ENCODE measurements at places on chromosomes 2 and 18.

DNA sequence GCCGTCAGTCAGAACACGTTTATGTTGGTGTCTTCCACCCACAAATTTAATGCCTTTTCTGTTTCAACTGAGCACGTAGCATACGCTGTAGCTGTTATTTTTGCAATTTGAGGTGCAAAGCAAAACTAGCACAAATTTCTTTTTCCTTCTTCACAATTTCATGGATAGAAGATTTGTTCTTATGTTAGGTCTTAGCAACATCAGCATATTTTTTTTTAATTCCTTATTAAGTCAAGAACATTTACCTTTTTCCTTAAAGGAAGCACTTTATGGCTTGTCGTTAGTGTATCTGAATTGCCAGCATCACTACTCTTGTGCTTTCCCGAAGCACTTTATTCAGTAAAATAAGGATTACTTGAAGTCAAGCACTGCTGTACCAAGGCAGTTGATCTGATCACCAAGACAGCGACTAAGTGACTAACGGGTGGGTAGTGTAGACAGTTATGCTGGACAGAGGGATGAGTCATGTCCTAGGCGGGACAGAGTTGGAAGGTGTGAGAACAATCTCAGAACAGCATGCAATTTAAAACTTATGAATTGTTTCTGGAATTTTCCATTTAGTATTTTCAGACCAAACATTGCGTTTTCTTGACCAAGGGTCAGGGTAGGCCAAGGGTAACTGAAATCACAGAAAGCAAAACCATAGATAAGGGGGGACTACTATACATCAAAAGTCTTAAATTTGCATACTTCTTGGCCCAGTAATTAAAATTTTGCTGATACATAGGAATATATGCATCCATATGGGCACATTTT, 13.3 kb downstream of the BABAM2 start:
- DNase-seq = peak; percentile 15

GRCh38 chr2:146579147-146579930, 1265.5 kb upstream of the ACVR2A start:
- DNase-seq = peak; percentile 73

DNA sequence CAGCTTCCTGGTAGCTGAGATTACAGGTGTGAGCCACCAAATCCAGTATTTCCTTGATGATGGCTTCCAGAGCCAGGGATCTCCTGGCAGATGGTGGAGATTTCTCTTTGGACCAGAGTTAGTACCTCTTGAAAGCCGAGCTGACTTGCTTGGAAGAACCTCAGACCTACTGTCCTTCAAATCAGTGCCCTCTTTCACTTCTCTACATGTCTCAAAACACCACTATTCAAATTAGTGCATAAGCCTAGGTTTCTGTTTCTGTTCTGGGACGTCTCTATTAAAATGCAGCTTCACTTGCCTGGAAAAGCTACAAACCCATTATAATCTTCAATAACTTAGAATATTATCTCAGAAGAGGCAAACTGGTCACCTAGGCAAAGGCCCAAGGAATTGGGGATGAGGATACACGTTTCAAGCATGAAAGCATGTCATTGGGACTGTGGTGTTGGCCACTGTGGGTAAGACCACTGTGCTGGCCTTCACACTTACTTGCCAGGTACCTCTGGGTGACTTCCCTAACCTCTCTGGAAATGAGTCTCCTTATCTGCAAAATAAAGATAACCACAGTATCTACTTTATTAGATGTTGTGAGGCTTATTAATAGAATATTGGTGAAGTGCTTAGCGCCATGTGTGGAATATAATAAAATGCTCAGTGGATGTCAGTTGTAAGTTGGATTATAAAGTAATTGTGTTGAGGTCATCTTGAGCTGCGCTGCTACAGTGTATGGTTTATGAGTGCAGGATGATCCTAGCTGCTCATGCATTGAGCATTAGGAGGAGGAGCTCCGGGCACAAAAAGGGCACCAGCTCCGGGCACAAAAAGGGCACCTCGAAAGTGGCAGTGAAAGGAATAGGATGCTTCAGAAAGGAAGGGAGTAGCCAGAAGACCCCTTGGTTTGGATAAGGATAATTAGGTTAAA, 84.5 kb downstream of the DOCK10 start:
- DNase-seq = no peak

- no peak for DNase-seq
Observed at GRCh38 chr18:3397031-3397750, 52.8 kb upstream of the TGIF1 start.

GRCh38 chr2:118803012-118803411, 44.4 kb downstream of the EN1 start:
- no peak for DNase-seq

- DNase-seq = no peak
Observed at GRCh38 chr18:23669804-23670405, 7.2 kb upstream of the ANKRD29 start.

DNA sequence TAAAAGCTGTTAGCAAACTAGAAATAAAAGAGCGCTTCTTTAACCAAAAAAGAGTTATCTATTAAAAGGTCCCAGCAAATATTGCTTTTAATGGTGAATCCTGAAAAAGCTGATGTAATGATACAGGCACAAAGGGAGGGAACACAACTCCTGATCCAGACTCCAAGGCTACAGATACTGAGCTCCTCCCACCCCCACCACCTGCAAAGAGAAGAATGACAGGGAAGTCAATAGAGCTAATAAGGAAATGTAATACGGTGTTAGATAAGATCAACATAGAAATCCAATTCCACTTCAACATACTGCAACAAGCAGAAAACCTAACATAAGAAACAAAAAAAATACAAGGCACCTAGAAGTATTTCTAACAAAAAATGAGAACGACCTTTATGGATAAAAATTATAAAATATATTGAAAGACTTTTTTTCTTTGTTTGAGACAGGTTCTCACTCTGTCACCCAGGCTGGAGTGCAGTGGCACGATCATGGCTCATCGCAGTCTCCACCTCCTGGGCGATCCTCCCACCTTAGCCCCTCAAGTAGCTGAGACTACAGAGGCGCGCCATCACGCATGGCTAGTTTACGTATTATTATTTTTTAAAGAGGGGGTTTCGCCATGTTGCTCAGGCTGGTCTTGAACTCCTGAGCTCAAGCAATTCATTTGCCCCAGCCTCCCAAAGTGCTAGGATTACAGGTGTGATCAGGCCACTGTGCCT, 192.2 kb downstream of the HDAC4 start:
- DNase-seq = no peak

DNA sequence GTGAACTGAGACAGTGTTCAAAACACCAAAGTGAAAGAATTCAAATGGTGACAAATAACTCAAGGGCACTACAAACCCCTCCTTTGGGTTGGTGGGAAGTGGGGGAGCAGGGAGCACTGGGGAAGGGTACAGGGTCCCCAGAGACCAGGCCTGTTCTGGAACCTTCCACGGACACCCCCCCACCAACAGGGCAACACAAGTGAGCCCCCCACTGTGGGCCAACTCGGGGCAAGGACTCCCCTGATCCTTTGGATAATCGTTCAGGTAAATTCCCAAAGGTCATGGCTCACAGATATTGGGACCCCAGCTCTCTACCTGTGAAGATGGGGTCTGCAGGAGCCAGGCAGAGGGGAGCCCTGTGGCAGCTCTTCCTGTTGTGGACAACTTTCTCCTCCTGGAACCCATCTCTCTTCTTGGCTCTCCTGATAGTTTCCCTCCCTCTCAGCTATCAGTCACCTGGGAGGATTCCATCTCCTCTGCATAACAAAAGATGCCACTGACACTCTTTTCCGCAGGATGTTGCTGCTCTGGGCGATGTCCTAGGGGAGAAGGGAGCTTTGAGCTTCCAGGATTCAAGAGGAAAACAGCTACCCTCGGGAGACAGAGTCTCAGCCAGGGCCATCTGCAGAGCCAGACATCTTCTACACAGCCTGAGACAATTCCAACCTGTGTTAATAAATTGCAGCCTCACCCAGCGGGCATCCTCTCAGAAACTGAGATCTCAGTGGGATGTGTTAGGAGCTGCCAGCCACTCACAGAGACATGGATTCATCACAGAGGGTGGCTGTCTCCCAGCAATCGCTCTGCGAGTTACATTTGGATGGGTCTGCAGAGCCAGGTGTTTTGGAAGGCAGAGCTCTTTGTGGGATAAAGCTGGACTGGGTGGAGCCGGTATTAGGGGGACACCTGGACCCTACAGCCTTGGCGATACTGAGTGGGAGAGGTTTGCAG, 35.4 kb downstream of the MBP start:
- no peak for DNase-seq

GRCh38 chr2:129502781-129503180, 476.7 kb upstream of the RAB6C start:
- DNase-seq = no peak

- DNase-seq = no peak
Observed at GRCh38 chr2:227626580-227627151, 9.4 kb downstream of the SCYGR4 start.

GRCh38 chr18:60060026-60060425, 160.2 kb downstream of the PMAIP1 start:
- DNase-seq = no peak

GRCh38 chr2:208820014-208820688, 413.6 kb downstream of the PTH2R start:
- no peak for DNase-seq

GRCh38 chr2:139744273-139744672, 964.1 kb upstream of the NXPH2 start:
- no peak for DNase-seq

DNA sequence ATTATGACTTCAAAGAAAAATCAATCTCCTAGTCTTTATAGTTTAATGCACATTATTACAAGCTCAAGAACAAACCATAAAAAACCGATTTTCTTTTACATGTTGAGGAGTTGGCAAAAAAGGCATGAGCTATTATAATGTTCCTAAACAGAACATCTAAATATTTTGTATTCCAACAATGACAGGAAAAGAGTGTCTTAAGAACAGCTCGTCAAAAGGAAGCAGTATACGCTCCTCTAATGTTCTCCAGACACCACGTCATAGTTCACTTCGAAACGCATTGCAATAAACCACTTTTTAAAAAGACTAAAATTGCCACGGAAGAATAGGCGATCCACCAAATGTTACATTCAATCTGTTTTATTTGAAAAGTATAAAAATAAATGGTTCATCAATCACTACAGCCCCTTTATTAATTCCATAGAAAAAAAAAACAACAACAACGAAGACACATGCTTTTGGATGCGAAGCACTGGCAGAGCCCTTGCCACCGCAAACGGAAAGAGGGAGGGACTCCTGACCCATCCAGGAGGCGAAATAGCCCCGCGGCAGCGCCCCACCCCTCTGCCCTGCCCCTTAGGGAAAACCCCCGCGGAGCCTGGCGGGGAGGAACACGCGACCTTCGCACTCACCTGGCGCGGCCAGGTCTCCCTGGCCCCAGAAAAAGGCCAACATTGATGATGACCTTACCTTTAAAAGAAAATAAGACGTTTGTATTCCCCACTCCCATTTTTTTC, 45.8 kb downstream of the MBP start:
- DNase-seq = peak; percentile 11

GRCh38 chr2:229343661-229344060, 72.6 kb upstream of the PID1 start:
- DNase-seq = no peak

- DNase-seq = no peak
Observed at GRCh38 chr2:71066856-71067255, 1.6 kb upstream of the NAGK start.

GRCh38 chr2:134973241-134974138, 54.9 kb downstream of the CCNT2 start:
- DNase-seq = no peak

DNA sequence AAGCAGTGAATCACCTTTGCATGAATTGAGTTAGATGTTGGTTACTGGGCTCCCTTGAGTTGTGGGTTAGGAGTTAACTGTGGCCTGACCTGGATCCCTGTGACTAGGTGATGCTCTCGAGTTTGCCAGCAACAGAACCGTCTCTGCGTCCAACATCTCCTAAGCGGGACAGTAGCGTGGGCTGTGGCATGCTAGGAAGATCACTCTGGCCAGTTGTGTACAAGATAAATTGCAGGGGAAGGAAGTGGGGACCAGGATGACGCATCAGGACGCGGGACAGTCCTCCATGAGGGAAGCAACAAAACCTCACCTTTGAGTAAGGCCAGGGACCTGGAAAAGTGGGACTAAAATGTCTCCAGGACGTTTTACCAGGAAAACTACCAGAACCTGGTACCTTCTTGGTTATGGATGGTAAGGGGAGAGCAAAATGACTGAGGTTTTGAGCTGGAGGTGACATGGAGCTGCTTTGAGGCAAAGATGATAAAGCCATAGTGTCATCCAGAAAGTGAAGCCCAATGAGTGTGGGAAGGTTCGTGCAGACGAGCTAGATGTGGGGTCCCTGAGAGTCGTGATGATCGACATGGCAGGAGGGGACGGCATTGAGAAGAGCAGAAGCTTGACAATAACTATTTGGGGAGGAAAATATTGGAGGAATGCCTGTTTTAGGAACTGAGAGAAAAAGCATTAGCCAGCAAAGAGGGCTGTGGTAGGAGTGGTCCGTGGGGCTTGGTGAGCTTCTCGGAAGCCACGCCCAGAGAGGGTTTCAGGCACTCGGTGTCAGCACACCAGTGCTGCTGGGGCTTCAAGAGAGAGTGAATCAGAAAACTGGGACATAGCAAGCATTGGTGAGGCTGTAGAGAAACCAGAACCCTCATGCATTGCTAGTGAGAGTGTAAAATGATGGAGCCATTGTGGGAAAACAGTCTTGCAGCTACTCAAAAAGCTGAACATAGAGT, 95.1 kb downstream of the SMAD7 start:
- no peak for DNase-seq
